ENCODE measurements at places on chromosomes 4 and X.

DNA sequence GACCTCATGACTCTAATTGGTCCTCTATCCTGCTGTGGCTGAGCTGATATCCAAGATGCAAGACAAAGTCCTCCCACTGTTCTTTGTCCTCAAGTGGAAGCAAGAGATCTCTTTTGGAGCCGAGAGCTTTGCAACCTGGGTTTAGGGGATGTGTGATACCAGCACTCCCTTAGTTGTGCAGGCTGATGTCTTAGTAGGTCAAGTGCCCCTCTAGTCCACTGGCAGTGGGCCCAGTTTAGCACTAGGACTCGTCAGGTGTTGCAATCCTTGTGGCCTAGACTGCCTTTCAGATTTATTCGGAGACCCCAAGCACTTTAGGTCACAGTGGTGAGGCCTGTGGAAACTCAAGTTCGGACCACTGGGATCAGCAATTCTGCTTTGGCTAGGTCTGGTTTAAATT lies 64.0 kb downstream of the GPRASP3 start:
- DNase-seq, result no peak

DNA sequence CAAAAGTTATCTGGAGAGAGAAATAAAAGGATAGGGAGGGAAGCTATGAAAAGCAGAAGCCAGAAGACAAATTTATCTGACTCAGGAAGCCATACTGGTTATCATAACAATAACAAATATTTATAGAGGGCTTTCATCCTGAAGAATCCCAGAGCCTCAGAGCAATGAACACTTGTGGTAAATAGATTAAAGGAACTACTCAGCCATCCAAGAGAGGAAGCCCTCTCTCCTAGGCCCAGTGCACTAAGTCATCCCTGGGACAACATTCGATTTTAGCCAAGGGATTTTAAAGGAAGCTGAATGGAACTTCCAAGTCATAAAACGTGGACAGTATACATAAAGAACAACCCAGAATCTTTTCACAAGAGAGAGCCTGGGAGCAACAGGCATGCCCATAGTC lies 76.9 kb downstream of the COL4A6 start:
- DNase-seq, result no peak

- DNase-seq, result peak; percentile 5
These were observed 16.6 kb upstream of the PTCHD1 start for GRCh38 chrX:23317799-23318724.

- DNase-seq, result no peak
These were observed 2.5 kb upstream of the DDX60 start for GRCh38 chr4:168321006-168321405.

- DNase-seq, result peak; percentile 88
These were observed 93.7 kb upstream of the TRPC3 start for GRCh38 chr4:122045533-122045932.

DNA sequence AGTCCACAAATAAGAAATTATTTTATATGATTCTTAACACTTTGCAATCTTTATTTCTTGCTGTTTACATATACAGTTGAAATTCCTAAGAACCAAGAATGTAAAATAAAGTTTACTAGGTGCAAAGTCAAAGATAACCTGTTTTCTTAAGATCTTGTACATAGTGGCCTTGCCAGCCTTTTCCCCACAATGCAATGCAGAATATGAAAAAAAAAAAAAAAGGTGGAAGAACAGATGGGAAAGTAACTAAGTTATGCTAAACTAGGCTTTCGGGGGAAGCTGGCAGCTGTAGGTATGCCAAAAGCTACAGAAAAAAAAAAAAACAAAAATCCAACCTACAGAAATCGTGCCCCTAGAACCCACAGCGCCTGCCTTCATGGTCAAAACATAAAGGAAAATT lies 1588.4 kb downstream of the STIM2 start:
- no peak for DNase-seq

DNA sequence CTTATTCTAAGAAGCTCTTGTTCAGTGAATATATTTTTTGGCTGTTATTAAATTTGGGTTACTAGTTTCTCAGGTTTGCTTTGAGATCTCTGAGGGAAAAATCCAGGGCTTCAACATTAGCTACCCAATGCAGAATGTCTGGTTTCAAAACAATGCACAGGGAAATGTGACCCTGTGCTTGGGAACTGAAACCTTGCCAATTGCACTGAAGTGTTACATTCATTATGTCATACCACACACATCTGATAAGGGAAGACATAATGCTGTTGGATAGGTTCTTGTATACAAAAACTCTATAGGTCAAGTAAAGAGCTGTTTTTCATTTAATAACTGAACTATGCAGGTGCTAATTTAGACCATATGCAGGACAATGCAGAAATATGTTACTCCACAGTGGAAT lies 345.3 kb upstream of the BMP3 start:
- no peak for DNase-seq

- no peak for DNase-seq
These were observed 325.0 kb downstream of the FBXO8 start for GRCh38 chr4:173958445-173958844.

DNA sequence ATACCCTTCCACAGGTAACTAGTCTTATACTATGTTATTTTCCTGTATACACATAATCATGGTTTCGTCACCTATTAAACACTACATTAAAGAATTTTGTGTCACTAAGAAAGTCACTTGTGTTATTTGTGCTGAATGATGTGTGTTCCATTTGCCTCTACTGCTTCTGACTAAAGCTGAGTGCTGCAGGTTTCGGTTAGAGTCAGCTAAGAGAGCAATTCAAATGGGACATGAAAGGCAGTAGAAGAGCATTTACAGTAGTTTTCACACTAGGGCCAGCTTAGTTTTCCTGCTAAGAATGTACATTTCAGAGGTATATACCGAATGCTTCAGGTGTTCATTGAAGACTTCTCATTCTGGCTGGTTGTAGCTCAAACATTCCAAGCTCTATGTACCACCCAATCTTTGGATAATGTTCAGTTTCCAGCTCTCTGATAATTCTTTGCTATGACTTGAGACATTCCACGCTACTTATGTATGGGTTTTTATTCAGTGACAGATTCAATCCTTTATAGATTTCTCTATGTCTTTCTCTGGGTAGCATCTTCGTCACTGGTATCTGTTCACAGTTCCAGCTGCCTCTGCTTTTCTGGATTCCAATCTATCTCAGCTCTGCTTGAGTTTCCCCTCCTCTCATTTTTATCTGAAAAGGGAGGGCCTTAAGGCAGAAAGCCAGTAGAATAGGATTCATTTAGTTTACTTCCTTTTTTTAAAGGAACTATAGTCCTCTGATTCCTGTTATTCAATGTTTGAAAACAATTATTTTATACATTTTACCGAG lies 164.4 kb downstream of the CXXC4 start:
- no peak for DNase-seq

- no peak for DNase-seq
These were observed at the start of gene ERVMER34-1 for GRCh38 chr4:52750819-52751486. ERVMER34-1 (minus strand) TSS chr4:52751425; CDS start chr4:52745520, 5,905 bp downstream.

Data from RCC 7860 (cell line).